Right hindlimb (tissue), 1 donor: ENCODE measurements at places on chromosomes 1 and 21.

GRCh38 chr1:4736254-4736653, 81.8 kb downstream of the AJAP1 start:
- no peak for DNase-seq

DNA sequence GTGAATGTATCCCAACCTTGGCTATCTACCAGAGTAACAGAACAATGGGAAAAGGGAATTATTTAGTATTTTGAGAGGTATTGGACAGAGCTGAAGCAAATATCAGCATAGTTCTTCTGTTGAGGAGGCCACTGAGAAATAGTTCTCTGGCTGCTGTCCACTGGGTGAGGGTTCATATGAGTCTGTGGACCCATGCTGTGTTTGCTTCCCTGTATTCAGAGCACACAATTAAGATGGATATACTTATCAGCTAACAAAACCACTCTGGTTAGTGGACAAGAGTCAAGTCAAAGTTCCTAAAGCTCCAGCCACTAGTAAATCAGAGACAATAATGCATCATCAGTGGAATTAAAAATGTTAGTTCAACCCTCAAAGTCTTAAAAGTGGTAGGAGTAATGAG, 66.1 kb downstream of the RGS18 start:
- DNase-seq, result no peak

DNA sequence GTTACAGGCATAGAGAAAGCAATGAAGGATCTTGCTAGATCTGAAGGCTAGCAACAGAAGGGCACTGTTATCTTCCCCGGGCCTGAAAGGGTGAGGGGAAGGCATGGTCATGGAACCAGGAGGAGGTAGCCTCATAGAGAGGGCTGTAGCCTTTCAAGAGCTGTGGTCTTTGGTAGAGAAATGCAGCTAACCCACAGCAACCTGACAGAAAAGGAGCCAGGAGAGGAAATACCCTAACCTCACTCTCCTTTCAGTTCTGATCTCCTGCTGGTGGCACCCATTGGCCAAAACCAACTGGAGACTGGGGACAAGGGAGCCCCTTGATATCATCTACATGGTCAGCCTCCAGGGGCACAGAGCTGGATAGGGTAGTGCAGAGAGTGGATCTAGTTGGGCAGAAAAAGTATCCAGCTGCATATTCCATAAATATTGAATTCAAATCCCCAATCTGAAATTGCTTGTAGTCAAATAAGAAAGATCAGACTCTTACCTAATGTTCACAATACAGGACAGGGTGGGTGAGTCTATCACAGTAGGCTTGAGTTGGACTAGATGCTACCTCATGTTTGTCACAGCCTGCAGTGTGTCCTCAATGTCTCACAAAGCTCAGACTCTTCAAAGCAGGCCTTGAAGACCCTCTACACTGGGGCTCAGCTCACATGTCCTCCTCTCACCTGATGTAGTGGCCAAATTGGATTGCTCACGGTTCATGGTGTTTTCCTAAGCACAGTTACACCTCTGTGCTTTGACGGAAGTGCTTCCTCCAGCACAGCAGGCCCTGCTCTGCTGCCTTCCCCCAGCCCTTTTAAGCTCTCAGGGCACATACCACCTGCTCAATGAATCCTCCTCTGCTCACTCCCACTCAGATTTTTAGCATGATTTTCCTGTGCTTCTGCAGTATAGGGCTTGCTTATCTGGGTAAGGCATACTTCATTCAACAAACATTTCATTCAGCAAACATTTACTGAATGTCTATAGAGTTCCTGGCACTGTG, 74.1 kb upstream of the JUN start:
- DNase-seq, result no peak

DNA sequence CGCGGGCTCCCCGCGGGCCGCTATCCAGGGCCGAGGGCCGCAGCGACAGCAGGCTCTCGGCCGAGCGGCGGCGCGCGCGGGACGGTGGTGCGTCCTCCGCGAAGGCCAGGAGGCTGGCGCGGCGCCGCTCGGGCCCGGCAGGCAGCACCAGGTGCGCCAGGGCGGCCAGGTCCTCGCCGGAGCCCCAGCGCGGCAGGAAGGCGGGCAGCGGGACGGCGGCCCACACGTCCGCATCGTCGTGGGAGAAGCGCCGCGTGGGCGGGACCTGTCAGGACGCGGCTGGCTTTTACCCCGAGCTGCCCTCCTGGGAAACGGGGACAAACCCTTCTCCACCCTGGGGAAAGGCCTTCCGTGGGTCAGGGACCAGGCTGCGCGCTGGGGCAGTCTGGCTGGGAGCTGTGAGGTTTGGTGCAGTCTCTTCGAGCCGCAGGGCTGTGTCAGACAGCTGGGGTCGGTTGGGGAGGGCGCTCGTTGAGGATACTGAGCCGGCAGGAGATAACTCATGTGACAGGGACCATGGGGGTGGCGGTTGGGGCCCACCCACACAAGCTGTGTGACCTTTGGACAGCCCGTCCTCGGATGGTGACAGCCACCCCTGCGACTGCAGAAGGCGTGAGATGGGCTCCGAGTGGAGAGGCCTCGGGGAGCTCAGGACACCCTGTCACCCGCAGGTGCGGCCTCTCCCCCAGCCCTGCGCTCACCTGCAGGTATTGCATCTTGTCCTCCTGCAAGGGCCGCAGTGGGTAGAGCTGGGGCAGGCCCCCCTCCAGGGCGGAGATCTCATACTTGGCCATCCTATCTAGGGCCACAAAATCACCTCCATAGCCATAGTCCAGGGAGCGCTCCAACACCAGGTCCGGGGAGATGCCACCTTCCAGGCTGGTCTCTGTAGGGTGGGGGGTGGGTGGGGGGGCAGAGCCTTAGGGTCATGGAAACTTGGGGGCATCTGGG, 6.0 kb downstream of the HES3 start:
- DNase-seq, result no peak

DNA sequence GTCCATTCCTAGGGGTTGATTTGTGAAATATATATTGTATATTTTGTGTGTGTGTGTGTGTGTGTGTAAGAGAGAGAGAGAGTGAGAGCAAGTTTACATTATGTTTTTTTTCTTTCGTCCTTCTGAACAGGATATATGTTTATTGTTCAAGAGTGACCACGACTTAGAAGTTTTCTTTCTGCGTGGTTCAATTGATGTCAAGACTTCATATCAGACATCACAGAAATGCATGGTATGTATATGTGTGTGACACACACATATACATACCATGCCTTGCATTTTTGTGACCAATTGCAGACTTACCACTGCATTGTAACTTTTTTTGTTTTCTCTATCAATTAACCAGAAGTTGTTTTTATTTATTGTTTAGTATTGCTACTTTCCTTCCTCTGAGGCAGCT, 2.5 kb downstream of the RASAL2 start:
- no peak for DNase-seq

GRCh38 chr1:172704420-172705210, 45.7 kb downstream of the FASLG start:
- no peak for DNase-seq

DNA sequence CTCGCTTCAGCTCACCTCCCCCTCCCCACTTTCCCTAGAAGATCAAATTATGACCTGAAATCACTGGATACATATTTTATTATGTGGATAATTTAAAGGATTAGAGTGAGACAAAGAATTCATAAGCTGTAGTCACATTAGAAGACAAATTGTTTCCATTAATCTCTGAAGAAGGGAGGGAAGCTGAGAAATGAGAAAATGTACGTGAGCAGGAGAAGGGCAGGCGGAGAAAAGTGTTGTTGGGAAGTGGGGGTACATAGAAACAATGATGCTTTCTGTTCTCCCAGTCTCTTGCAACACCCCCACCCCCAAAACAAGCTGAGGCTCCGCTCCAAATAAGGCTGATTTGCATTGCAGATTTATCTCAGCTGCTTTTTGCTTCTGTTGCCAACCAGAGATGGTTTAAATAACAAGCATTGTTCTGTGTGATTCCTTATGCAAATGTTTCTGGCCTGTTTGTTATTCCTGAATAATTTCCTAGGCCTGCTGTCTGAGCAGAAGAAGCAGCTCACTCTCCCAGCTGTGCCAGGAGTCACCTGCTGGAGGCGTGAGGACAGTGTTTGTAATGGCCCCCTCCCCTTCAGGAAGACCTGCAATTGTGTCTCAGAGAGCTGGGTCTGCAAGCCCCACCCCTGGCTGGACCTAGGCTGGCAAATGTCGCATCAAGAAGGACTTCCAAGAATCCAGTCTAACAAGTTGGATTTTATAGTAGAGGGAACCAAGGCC, 121.8 kb upstream of the TNR start:
- DNase-seq, result no peak

GRCh38 chr1:210554382-210554781, 225.7 kb downstream of the HHAT start:
- DNase-seq, result no peak

DNA sequence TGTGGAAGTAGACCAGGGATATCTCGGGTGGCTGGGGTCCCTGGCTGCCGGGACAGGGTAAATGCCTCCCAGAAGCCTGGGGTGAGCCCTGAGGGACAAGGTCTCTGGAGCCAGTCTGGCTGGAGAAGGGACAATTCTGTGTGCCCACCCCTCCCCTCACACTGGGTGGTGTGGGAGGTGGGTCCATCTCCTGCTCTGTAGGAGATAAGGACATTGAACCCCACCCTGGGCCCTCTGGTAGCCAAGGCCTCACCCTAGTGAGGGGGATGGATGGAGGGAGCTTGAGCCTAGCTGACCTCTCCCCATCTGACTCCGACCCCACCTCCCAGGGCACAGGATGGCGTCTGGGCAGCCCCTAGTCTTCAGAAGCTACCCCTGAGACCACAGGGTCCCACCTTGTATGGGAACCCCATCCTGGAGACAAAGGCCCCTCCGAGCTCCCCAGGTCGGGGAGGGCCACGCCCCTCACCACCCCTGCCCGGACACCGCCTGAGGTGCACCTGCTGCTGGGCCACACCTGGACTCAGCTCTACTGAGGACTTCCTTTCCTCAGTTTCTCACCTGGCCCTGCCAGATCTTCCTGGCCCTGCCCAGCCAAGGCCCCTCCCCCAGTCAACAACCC, 4.3 kb downstream of the AGRN start:
- DNase-seq, result no peak

DNA sequence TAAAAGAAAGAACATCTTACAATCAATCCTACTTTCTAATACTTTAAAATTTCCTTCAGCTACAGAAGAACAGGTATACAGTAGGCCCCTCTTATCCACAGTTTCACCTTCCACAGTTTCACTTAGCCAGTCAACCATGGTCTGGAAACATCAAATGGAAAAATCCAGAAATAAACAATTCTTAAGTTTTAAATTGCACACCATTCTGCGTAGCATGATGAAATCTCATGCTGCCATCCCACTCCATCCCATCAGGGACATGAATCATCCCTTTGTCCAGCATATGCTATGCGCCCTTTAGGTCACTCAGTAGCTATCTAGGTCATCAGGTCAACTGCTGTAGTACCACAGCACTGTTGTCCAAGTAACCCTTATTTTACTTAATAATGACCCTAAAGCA, 67.7 kb downstream of the HSF2BP start:
- no peak for DNase-seq

DNA sequence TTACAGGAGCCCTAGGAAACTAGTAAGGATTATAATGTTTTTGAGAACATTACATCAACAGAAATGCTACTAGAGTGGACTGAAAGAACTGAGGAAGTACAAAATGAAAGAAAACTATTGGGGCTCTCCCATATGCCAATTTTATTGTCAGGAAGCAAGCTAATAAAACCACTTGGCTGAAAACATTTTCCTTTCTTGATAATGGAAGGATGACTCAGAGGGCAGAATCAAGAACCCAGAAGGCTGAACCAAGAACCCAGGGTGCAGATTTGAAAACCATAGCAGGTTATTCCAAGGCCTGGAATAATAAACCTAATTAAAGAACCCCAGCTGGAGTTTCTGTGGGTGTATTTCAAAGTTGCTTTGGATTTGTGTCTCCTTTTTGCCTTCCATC, 70.7 kb downstream of the RPE65 start:
- no peak for DNase-seq

DNA sequence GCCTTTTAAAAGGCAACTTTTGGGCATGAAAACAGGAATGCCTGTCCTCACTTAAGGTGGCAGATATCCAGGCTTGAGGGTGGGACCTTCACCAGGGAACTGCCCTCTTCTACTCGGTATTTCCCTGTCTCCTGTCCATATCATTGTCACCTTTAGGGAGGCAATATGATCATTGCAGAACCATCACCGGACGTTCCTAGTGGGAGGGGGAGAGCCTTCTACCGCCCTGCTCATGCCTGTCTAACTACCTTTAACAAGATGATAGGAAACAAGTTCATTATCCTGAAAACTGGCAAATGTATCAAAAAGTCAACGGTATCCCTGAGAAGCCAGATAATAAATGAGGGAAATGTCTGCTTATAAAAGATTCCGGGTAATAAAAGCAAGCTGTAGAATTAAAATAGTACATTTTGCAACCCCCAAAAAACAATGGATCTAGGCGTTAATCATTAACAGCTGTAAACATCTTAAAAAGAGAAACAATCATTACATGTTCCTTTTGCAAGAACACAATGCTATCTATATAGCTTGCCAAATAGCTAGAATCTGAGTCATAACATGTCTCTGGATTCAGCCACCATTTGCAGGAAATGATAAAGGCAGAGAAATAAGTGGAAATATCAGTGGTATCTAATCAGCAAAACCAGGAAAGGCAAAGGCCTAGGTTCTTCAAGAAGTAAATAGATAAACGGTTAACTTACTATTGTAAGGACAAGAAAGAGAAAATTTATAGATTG, 852.9 kb upstream of the ADGRL4 start:
- DNase-seq, result no peak

GRCh38 chr1:84991097-84991920, 5.6 kb downstream of the MCOLN2 start:
- DNase-seq, result no peak

DNA sequence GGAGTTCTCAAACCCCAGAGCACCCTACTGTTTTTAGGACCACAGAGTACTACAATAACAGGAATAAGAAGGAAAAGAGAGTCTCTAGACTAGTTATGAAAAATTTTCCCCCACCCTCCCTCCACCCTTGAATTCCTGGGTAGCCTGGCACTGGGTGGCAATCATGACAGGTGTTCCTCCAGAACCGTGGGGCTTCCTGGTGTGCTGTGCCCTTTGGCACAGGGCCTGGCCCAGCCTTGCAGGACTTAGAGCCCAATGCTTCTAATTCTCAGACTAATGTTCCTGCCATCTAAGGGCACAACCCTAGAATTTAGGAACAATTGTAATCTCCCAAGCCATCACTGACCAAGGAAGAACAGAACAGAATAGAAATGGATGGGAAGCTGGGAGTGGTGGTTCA, 1.5 kb upstream of the CD160 start:
- no peak for DNase-seq
